ENCODE measurements at places on chromosomes 2 and 18. TPM values are rescaled to one million over a fixed set of nuclear protein-coding genes. Genes with fewer than 3 reads are reported as not detected.

The SIX3 gene
- not detected for total RNA-seq

GRCh38 chr2:120079647-120080046 lies 66.8 kb downstream of the EPB41L5 start:
- no peak for DNase-seq

DNA sequence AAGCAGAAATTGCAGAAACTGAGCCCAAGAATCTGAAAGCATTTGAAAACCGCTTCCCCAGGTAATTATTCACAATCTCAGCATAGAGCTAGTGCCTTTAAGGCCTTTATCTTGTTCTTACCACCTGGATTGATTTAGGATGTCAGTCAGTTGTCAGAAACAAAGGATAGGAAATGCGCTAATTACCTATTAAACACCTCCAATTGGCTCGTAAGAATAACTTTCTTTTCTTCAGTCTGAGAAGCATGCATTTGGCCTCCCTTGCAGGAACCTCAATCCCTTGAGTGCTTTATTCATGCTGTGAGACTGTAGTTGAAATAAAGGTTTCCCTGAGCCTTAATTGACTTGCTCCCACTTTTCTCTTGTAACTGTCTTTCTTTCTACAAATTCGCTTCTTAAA lies 400.3 kb upstream of the LRATD1 start:
- DNase-seq: no peak

GRCh38 chr2:172655838-172656573 lies 79.6 kb upstream of the RAPGEF4 start:
- DNase-seq: no peak
